ENCODE measurements at places on chromosomes 1 and 21.

DNA sequence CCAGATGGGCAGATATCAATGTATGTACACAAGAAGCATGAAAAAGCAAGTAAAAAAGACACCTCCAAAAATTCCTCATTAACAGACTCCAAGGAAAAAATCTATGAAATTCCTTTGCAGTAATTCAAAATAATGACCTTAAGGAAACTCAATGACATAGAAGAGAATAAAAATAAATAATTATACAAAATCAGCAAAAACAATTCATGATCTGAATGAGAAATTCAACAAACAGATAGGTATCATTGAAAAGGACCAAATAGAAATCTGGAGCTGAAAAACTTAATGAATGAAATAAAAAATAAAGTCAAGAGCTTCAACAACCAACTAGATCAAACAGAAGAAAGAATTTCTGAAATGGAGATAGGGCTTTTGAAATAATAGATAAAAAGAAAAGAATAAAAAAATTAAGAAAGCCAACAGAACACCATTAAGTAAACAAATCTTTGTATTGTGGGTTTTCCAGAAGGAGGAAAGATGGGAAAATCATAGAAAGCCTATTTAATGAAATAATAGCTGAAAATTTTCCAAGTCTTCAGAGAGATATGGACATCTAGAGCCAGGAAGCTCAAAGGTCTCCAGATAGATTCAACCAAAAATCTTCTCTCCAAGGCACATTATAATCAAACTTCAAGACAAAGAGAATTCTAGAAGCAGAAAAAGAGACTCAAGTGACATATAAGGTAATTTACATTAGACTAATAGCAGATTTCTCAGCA, 52.0 kb upstream of the KCNK1 start:
- no peak for DNase-seq

DNA sequence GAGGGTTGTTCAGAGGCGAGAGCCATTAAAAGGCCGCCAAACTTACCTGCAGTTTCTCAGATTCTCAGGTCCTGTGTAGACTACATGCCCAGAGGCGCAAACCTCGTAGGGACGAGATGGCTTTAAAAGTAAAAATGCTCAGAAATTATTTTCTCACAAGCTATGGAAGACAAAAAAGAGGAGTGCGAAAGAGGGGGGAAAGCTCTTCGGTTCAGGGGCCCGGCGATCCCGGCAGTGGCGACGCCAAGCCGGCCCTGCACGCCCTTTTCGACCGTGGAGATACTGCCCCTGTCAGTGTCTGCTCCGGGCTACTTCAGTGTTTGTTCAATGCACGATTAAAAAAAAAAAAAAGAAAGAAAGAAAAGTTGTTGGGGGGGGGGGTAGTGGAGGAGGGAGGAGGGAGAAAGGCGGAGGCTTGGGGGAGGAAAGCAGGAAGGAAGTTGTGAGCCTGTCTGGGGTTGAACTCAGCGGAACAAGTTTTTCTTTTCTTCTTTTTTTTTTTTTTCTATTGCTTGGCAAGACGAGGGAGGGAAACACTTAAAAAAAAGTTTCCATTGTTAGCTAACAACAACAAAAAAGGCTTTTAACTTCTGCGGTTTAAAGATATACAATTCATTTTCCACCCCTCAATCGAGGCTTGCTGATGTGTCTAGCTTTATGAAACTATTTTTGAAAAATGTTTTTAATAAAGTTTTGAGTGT, at the start of gene ITPKB:
Gene ITPKB (minus strand): TSS at position 288 of the 701 bp plus-strand sequence. CDS start 1,824 bp downstream, outside the sequence.
- DNase-seq, result no peak

DNA sequence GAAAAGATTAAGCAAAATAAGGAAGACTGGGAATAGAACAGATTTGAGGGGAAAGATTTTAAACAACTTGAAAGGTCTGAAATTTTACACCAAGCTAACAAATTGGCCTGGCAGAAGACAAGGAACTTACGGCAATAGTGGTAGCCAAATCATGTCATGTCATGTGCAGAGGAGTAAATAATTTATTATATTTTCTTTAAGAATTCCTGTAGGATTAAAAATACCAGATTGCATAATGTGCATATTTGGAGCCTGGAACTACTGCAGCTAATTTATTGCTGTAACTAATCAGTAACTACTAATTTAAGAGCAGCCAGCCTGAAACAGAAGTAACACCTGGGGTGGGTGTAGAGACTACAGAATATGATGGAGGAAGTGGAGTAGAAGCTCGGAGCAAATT, 334.3 kb downstream of the TGFB2 start:
- no peak for DNase-seq

DNA sequence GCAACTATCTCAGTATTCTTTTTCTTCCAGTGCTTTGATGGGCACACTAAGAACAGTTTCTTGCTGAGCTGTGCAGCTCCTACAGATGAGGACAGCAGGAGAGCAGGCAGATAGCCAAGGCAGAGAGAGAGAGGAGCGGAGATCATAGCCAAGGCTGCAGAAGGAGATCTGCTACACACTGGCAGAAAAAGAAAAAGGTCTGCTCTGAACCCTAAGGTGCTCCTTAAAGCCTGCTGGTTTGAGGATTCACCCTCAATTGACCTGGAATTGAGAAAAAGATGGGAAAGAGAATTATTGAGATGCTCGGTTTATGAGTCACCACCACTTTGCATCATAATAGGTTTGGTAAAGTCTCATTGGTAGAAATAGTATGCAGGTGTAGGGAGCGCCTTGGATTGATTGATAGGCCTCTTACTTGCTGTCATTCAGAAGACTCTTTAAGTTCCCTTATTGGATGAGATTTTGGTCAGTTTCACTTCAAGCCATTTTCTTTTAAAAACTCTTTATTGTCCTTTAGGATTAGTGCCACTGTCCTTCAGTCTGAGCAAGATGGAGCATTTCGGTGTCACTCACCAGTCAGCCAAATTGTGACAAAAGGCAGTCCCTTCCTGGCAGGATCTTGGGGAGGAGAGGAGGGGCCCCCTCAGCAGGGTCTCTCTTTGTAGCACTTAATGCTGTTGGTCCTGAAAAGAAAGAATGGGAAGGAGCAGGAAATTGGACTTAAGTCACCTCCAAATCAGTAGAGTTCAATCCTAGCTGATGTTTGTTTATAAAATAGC, 685.0 kb downstream of the ADGRL2 start:
- DNase-seq, result no peak

GRCh38 chr1:64844175-64844574, 99.3 kb downstream of the RAVER2 start:
- no peak for DNase-seq

GRCh38 chr1:245051349-245052221, 103.2 kb upstream of the KIF26B start:
- DNase-seq, result no peak

DNA sequence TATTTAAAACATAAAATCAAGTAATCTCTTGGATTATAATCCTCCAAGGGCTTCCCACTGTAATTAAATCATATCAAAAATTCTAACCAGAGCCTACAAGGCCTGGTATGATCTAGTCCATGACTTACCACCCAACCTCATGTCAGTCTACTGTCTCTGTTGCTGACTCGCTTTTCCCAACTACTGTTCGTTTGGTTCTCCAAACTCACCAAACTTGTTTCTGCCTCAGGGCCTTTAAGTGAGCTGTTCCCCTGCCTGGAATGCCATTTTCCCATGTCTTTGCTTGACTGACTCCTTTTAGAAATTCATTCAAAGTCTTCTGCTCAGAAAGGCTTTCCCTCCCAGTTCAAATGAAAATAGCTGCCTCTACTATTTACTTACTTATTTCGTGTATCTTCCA, 95.9 kb downstream of the ZC3H11B start:
- no peak for DNase-seq

- DNase-seq, result peak; percentile 44
Measured at GRCh38 chr1:180178511-180179161, 24.0 kb downstream of the QSOX1 start.

DNA sequence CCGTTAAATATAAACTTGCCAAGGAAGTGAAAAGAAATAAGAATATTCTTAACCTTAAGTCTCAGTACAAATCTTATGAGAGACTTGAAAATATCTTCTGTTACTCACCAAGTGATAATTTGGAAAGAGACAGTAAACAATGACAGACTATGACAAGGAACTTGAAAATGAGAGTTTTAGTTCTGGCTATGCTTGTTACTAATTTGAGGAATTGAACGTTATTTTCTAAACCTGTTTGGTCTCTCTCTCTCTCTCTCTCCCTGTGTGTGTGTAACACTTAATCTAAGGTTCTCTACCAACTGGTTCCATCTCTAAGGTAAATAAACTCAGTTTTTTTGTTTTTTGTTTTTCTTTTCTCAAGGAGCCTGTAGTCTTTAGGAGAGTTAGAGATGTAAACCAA, 161.8 kb downstream of the AMY1C start:
- DNase-seq, result no peak

DNA sequence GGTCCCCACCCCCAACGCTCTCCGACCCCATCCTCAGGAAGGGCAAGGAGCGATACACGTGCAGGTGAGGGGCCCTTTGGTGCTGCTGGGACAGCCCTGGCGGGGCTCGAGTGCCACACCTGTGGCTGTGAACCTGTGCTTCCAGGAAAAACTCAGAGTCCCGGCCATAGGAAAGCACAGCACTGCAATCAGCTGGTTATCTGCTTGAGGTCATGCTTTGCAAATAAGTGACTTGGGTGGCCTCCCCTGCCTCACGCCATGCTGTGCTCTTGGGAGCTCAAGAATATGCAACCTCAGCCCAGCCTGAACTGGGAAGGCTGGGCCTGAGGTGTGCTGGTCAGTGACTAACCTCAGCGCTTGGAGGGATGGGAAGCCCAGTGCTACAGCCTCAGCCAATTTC, 36.5 kb upstream of the ARHGEF16 start:
- no peak for DNase-seq

Measured in stimulated activated CD8-positive, alpha-beta memory T cell treated with anti-CD3 and anti-CD28 coated beads, Interleukin-4, amount 100 ng/mL, for 24 hours (primary cell).